Body of pancreas (tissue), 4 donors: ENCODE measurements at places on chromosomes 11 and 22. TPM values are rescaled to one million over a fixed set of nuclear protein-coding genes. Genes with fewer than 3 reads are reported as not detected.

The GRM5 gene
- not detected for total RNA-seq

The PRR5 gene
- 12.5 TPM for total RNA-seq

The LARGE1 gene
- 12.5 TPM for total RNA-seq

The DEFB131B gene
- total RNA-seq: not detected

The NXPE2 gene
- total RNA-seq: not detected

The INPP5J gene
- total RNA-seq: 17.8 TPM

The PHF21B gene
- under 0.01 TPM for total RNA-seq

The STK33 gene
- total RNA-seq: 7.3 TPM

- H3K4me3 ChIP-seq: no peak overlapping the region
- no peak overlapping the region for H3K27ac ChIP-seq
- DNase-seq: no peak
- no peaks in the 10 kb centered on the region for H3K27me3 ChIP-seq
- H3K36me3 ChIP-seq: no peaks in the 10 kb centered on the region
Measured at GRCh38 chr11:1047595-1048156, 11.2 kb upstream of the MUC6 start.

GRCh38 chr22:34917239-34917638, 148.7 kb upstream of the ISX start:
- H3K4me1 ChIP-seq: no peaks in the 10 kb centered on the region
- H3K27me3 ChIP-seq: no peaks in the 10 kb centered on the region
- no peaks in the 10 kb centered on the region for H3K36me3 ChIP-seq
- H3K4me3 ChIP-seq: no peak overlapping the region
- H3K27ac ChIP-seq: no peak overlapping the region

GRCh38 chr22:22184277-22184807, 60.2 kb upstream of the VPREB1 start:
- H3K27ac ChIP-seq: no peak overlapping the region
- no peak overlapping the region for H3K4me3 ChIP-seq
- H3K36me3 ChIP-seq: no peaks in the 10 kb centered on the region
- H3K4me1 ChIP-seq: no peaks in the 10 kb centered on the region
- DNase-seq: no peak

- H3K36me3 ChIP-seq: no peaks in the 10 kb centered on the region
- no peak overlapping the region for H3K4me3 ChIP-seq
- no peak overlapping the region for H3K27ac ChIP-seq
Measured at GRCh38 chr11:65373839-65374580, 8.4 kb downstream of the SLC25A45 start.

- DNase-seq: no peak
- no peak overlapping the region for H3K4me3 ChIP-seq
- no peaks in the 10 kb centered on the region for H3K36me3 ChIP-seq
- H3K27me3 ChIP-seq: no peaks in the 10 kb centered on the region
- no peaks in the 10 kb centered on the region for H3K4me1 ChIP-seq
Measured at GRCh38 chr11:40054631-40055030, 1404.8 kb downstream of the LRRC4C start.

GRCh38 chr11:60954421-60954820, 2.4 kb upstream of the SLC15A3 start:
- no peaks in the 10 kb centered on the region for H3K27me3 ChIP-seq
- H3K36me3 ChIP-seq: no peaks in the 10 kb centered on the region
- no peaks in the 10 kb centered on the region for H3K4me1 ChIP-seq

DNA sequence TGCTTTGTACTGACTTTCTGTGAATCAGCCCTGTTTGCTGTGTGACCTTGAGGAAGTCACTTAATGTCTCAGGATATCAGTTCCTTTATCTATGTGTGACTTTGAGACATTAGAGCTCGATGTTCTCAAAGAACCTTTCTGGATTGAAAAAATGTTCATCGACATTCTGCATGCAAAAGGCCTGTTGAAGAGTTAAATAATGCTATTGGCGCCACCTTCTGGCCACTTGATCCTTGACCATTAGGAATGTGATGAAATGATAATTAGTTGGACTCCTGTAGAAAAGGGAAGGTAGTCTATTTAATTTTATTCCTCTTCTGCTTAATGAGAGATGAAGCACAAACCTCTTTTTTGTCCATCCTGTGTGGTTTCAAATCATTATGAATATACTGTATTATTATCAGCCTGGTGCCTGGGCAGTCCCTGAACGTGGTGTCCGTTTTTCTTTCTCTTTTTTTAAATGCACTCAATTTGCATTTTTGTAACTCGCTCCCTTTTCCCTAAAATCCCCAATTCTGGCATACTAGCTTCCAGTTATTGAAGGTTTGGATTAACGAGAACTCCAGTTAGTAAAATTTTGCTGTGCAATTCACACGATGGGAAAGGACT, 20.7 kb downstream of the ELF5 start:
- H3K27ac ChIP-seq: no peak overlapping the region
- H3K36me3 ChIP-seq: no peaks in the 10 kb centered on the region
- H3K27me3 ChIP-seq: no peaks in the 10 kb centered on the region
- no peaks in the 10 kb centered on the region for H3K4me1 ChIP-seq

DNA sequence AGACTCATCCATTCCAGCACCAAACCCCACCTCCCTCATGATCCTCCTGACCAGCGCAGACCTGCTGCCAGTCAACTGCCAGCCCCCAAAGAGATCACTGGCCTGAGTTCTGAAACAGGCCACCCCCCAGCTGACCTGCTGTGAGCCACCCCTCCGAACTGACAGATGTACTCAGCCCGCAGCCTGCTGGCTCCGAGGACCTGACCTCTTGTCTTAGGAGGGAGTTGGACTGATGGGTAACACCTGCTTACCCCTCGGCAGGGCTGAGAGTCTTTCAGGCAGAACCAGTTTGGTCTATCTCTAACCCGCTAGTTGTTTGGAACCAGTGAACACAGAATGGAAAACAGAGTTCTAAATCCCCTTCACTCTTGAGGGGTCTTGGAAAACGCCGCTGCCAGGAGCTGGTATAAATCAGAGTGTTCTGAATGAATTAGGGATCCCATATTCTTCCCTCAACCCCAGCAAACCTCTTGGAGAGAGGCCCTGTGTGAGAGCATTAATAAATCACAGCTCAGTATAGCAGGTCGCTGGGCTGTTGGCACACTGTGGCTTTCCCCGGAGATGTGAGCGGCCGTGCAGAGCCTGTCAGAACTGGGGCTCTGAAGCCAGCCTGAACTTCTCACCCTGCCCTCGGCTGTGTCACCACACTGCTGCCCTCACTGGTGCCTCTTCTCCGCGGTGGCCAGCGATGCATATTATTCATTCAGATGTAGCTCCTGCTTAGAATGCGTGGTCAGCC, 165.1 kb upstream of the NCAM1 start:
- H3K27me3 ChIP-seq: no peaks in the 10 kb centered on the region
- H3K36me3 ChIP-seq: no peaks in the 10 kb centered on the region
- no peak overlapping the region for H3K27ac ChIP-seq
- no peak overlapping the region for H3K4me3 ChIP-seq

DNA sequence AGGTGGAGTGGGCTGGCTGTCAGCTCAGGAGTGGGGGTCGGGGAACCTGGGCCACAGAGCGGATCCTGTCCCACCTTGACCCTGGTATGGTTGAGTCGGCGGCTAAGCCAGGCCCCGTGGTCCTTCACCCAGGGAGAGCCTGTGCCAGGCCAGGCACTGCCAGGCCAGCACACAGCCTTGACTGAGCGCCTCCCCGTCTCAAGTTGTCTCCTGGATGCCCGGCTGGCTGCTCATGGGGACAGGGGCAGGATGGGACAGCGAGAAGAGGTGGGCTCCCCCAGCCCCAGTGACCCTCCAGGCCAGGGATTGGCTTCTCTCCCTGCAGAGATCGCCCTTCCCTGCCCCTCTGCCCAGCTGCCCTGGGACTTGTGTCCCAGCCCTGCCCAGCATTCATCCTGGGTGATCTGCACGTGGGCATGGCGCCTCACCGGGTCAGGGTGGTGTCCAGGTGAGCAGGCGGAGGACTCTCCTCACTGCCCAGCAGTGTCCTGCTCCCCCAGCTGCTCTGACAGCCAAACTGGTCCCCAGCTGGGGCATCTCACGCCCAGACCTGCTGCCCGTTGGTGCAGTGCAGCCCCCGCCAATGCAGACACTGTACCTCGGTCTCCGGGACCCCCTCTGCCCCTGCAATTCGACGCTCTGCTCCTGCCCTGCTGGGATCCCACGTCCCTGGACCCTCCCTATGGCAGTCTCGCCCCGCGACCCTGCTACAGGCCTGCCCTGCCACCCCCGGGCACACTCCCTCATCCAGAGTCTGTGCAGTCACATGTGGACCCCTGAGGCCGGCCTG, 28.8 kb upstream of the CCDC188 start:
- no peak overlapping the region for H3K4me3 ChIP-seq
- DNase-seq: no peak
- H3K27ac ChIP-seq: no peak overlapping the region

DNA sequence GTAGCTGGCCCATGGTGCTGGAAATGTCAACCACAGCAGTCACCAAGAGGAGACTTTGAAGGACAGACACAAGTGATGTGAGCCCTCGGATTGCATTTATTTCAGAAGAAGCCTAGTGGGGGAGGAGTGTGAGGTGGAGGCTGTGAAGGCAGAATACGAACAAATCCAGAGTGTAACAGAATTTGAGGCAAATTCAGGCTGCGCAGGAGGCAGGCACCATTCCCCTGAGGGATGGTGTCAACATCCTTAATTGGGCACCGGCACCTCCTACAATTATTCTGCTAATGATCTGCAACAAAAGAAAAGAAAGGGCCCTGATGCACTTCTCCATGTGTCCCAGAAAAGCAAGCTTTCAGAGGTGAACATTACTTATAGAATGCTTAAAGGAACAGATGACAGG, 32.2 kb downstream of the CWC15 start:
- H3K4me3 ChIP-seq: no peak overlapping the region
- no peaks in the 10 kb centered on the region for H3K27me3 ChIP-seq
- no peaks in the 10 kb centered on the region for H3K4me1 ChIP-seq
- no peak for DNase-seq
- H3K36me3 ChIP-seq: no peaks in the 10 kb centered on the region

DNA sequence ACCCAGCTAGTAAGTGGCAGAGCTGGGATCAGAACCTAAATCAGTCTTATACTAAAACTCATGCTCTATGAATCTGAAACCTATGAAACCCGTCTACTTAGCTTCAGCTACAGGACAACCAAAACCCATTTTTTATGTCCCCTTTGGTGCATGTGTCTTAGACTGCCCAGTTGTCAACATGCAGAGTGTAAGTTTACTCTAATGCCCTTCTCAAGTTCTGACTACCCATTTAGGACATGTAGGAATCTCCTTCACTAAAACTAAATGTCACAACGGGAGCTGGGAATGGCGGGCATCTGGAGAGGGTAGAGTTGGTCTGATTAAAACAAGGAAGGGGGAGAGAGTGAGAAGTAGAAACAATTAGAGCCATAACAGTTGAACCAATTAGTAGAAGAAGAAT, 167.9 kb upstream of the UBASH3B start:
- H3K27ac ChIP-seq: no peak overlapping the region
- no peak overlapping the region for H3K4me3 ChIP-seq
- no peaks in the 10 kb centered on the region for H3K27me3 ChIP-seq
- no peaks in the 10 kb centered on the region for H3K36me3 ChIP-seq

DNA sequence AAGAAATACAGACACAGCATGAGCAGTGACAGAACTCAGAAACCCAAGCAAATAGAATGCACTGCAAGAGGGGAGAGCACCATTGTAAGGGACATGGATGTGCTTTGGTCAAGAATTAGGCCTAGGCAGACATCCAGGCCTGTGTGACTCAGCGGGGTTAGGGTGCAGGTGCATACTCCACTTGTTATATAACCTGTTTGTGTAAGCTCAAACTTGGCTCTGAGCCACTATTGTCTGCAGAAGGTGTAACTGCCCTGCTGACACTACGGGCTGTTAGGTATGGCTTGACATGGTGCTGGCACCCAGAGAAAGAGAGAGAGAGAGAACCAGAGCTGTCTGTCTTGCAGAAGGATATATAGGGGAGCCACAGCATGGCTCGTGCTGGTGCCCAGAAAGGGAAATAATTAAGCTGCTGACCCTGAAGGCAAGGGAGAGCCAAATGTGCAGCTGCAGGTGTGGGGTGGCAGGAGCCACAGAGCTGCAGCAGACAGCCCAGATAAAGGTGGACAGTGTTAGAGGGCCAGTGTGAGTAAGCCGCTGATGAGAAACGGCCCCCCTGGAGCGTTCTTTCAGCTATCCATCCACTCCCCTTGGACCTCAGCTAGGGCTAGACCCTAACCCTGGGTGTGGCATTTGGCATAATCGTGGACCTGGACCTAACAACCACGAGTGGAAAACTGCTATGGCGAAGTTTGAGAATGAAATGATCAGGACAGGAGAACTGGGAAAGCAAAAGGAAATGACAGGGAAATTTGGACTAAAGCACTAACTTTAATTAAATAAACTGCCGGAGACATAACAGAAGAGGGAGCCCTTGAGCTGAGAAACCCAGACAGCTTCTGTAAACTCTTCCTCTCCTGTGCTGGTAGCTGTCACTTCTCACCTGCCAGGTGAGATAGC, 253.0 kb upstream of the CCDC179 start:
- peak overlapping the region; percentile 71 for H3K27ac ChIP-seq
- no peaks in the 10 kb centered on the region for H3K27me3 ChIP-seq
- peaks cover 14% of the 10 kb centered on the region for H3K4me1 ChIP-seq
- H3K36me3 ChIP-seq: no peaks in the 10 kb centered on the region
- no peak overlapping the region for H3K4me3 ChIP-seq

GRCh38 chr11:46006418-46007070, 84.1 kb downstream of the LARGE2 start:
- H3K36me3 ChIP-seq: no peaks in the 10 kb centered on the region
- no peak overlapping the region for H3K27ac ChIP-seq
- DNase-seq: peak; percentile 70

GRCh38 chr11:44288133-44288526, 21.8 kb downstream of the ALX4 start:
- no peak overlapping the region for H3K27ac ChIP-seq
- H3K27me3 ChIP-seq: no peaks in the 10 kb centered on the region
- DNase-seq: no peak
- H3K4me3 ChIP-seq: no peak overlapping the region

- H3K27me3 ChIP-seq: no peaks in the 10 kb centered on the region
- no peak overlapping the region for H3K4me3 ChIP-seq
- no peaks in the 10 kb centered on the region for H3K36me3 ChIP-seq
- H3K27ac ChIP-seq: no peak overlapping the region
- DNase-seq: no peak
- H3K4me1 ChIP-seq: peaks cover 17% of the 10 kb centered on the region
Measured at GRCh38 chr22:29607426-29607825, 4.0 kb downstream of the NF2 start.

DNA sequence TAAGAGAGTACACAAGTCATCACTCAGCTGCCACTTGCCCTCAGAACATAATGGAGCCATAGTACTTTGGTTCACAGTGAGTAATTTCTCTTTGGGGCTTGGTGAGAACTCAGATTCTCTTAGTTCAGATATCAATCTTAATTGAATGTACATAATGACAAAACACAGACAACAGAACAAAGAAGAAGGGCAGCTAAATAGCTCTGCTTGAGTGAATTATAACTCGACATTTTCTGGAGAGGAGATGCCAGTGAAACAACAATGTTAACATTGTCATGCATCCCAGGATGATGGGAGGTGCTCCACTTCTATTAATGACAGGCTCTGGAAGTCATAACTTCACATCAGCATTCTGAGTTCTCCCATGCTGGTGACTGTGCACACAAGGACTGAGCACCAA, 508.1 kb downstream of the TMEM135 start:
- no peaks in the 10 kb centered on the region for H3K27me3 ChIP-seq
- no peak overlapping the region for H3K27ac ChIP-seq
- H3K4me1 ChIP-seq: no peaks in the 10 kb centered on the region
- DNase-seq: no peak
- H3K36me3 ChIP-seq: no peaks in the 10 kb centered on the region
- no peak overlapping the region for H3K4me3 ChIP-seq
